ENCODE measurements at places on chromosomes 2 and 18.
A peak's percentile ranks its signal among the peaks of the same experiment; 100 is the strongest.

DNA sequence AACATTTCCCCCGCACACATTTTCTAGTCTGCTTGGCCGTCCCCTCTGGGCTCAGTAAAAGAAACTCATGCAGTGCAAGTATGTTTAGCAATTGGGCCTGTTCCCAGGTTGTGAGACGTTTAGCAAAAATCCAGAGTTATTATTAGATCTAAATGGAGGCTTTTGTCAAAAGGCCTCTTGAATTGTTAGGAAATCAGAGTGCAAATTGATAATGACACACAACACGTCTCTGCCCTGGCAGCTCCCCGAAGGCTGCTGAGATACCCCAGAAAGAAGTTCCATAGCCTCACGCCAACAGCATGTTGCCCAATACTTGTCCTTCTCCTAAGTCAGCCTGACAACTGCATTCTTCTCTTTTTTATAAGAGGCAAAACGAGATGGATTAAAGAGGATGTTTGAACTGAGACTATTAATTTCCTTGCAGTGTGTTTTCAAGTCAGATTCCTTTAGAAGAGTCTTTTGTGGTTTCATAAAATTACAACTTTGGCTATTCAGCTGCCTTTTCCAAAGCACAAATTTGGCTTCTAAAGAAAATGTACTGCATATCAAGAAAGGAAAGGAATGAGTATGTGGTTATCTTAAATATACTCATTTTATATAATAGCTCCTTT lies 202.2 kb downstream of the TRIB2 start:
- no peak for DNase-seq

DNA sequence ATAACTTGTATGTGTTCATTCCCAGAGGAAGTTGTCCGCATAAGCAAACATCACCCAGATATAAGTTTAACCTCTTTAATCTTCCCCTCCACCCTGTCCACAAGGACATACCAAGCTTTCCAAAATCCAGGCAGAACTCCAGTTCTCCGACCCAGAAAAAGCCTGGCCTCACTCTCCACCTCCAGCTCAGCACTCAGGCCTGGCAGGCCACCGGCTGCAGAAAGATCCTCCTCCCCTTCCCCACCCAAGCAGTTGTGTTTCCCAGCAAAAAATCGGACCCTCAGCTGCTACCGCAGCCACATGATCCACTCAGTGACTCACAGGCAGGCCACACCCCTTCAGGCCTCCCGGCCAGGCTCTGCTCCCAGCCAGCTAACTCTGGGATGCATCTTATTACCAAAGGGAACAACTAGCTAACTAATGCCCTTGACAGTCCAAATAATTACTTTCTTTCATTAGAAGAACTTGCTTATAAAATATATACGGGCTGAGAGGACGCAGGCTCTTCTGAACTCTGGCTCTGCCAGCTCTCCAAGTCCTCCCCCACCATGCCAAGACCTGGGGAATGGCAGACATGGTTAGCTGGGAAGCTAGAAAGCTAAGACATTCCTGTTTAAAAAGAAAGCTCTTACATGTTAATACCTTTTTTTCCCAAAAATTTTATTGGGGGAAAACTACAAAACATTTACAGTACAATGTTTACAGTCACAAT lies 4.5 kb downstream of the ZFP36L2 start:
- DNase-seq, result peak; percentile 90

GRCh38 chr2:232204457-232204931 lies 174.1 kb upstream of the ALPP start:
- DNase-seq, result no peak

DNA sequence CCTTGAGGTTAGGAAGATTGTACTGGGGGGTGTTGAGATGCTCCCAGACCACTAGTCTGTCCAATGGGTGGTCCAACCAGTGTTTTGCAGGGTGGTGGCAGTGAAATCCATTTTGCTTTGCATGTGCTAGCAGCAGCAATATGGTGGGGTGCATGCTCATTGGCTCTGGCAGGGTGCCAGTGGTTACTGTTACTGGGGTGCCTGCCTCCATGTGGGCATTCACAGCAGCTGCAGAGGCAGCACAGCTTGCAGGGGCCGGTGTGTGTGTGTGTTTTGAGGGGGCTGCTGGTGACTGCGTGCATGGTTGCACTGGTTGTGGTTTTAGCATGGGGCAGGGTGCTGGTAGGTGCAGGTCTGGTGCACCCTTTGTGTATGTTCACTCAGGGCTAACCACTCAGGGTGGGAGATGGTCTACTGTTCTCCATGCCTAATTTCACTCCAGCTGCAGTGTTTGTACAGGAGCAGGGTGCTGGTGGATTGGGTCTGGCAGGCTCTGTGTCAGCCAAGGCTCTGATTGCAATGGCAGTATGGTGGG lies 265.4 kb downstream of the NUP35 start:
- no peak for DNase-seq

DNA sequence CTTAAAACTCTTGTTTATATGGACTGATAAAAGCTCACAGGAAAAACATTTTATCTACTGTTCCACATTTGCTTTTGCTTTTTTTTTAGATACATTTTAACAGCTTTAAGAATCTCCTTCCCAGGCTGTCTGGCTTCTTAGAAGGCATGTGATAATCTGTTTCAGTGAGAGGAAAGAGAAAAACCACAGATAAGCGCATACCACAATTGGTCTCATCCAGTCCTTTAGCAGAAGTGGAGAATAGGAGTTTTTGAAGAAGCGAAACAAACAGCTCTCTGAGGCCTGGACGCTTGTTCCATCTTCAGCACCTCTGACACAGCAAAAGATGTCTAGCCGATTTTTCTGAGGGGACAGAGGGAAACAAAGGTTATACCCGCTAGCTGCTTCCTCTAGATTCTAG lies 37.6 kb downstream of the RMC1 start:
- DNase-seq, result no peak

DNA sequence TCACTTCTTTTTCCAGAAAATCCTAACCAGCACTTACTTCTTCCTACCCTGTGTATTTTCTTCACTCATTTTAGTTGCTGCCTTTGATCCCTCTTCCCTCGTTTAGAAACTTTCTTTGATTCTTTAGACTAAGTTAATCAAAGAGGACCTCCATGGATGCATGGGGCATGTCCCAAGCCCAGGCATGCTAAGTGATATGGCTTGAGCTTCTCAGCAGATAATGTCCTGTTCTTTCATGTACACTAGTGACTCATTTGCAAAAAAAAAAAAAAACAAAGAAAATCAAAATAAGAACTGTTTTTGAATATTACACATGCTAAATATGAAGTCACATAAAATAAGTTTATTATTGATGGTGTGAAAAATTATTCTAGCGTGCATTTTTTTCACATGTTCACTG lies 800.9 kb downstream of the SATB2 start:
- DNase-seq, result no peak

DNA sequence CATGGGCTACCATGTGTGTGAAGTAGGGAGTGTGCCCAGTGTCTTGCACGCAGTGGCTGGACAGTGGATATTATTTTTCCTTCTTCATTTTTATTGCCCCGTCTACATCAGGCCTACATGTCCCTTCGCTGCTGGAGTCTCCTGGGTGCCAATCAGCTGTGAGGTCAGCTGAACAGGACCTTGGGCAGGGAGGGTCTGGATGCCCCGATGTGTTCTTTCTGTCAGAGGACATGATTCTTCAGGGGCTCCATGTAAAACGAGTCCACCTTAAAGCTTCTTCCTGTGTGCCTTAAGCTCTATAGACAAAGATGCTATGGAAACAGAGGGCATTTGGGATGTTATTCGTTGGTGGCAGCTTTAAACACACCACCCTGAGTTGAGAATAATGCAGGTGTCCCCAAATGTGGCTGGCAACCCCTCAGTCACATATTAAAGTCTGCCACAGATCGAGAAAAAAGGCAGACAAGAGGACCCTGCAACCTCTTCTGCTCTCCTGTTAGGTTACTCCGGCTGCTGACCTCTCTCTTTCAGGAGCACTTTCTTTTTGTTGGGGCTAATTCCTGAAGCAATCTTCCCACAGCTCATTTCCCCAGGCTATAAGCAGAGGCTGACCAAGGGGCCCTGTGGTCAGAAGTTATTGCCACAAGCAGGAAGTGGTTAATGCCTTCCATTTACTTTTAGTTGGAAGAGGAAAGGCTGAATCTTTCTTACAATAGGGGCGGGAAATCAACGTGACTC lies 20.0 kb downstream of the GREB1 start:
- DNase-seq, result no peak

DNA sequence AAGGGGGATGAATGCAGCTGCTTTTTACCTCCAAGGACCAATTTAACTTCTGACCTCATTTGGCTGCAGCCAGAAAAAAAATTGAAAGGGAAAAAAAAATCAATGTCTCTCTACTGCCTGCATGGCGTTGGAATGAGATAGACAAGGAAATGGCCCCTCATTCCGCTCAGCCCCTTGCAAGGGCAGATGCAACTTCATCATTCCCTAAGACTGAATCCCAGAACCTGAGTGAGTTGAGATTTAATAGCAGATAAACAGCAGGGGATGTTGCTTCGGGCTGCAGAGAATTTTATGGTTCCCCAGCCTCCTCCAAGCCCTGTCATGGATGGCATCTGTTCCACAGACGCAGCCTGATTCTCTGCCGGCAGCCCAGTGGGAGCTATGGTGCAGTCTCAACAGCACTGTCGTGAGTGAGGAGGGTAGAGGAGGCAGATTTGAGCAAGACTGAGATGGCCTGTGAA lies 49.0 kb downstream of the CAPN13 start:
- DNase-seq, result no peak

GRCh38 chr2:176270100-176270750 lies 983 bp downstream of the MTX2 start:
- no peak for DNase-seq

GRCh38 chr2:241339839-241340630 lies 16.1 kb upstream of the FARP2 start:
- no peak for DNase-seq

GRCh38 chr18:58951986-58952702 lies 87.5 kb downstream of the ZNF532 start:
- DNase-seq, result no peak

GRCh38 chr2:101400048-101400447 lies 12.7 kb upstream of the CREG2 start:
- DNase-seq, result no peak

DNA sequence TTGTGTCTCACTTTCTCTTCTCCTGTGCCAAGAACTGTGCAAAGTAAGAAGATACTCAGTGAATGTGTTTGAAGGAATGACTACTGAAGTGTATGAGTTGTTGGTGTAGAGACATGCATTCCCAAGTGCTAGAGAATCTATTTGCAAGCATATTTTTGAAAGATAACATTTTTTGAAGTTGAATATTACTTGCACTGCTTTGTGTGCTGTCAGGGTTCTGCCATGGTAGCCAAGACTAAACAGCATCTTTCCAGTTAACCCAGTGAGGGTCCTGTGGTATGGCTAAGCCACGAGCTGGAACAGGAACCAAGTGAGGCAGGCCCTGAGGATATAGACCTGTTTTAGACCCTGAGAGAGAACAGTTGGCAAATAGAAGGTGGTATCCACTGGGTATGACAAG lies 35.2 kb upstream of the EFEMP1 start:
- DNase-seq, result no peak

DNA sequence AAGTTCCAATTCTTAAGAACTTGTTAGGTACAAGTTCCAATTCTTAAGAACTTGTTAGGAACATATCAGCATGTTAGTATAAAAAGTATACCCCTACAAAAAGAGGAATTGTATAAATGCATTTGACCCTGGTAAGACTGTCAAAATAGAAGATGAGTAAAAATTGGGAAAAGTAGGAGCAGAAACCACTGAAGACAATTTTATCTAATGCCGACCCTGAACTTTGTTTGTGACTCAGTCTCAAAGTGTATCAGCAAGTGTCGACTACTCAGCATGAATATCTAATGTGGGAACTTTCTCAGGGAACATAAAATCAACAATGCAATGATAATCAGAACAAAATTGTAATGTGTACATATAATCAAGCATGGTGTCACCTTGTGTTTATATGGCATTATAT lies 583 bp upstream of the CD226 start:
- no peak for DNase-seq

DNA sequence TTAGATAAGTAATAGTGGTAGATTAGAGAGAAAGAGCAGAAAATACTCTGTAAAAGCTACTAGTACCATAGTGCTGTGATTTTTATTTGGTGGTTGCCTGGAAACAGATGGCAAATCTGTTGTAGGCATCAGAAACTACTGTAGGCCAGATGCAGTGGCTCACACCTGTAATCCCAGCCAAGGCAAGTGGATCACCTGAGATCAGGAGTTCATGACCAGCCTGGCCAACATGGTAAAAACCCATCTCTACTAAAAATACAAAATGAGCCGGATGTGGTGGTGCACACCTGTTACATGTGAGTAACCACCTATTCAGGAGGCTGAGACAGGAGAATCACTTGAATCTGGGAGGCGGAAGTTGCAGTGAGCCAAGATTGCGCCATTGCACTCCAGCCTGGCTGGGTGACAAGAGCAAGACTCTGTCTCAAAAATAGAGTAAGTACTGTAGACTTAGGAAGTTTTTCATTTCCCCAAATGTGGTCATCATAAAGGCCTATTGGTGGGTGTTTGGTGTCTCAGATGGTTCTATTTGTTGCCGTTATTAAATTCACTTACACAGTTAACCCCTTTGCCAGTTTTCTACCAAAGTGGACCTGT lies 79.6 kb downstream of the SPTBN1 start:
- DNase-seq, result no peak

- peak; percentile 82 for DNase-seq
These were observed 35.0 kb downstream of the RTN4 start for GRCh38 chr2:55014962-55015939.

GRCh38 chr2:202778217-202778616 lies 93.3 kb downstream of the ICA1L start:
- DNase-seq, result no peak

DNA sequence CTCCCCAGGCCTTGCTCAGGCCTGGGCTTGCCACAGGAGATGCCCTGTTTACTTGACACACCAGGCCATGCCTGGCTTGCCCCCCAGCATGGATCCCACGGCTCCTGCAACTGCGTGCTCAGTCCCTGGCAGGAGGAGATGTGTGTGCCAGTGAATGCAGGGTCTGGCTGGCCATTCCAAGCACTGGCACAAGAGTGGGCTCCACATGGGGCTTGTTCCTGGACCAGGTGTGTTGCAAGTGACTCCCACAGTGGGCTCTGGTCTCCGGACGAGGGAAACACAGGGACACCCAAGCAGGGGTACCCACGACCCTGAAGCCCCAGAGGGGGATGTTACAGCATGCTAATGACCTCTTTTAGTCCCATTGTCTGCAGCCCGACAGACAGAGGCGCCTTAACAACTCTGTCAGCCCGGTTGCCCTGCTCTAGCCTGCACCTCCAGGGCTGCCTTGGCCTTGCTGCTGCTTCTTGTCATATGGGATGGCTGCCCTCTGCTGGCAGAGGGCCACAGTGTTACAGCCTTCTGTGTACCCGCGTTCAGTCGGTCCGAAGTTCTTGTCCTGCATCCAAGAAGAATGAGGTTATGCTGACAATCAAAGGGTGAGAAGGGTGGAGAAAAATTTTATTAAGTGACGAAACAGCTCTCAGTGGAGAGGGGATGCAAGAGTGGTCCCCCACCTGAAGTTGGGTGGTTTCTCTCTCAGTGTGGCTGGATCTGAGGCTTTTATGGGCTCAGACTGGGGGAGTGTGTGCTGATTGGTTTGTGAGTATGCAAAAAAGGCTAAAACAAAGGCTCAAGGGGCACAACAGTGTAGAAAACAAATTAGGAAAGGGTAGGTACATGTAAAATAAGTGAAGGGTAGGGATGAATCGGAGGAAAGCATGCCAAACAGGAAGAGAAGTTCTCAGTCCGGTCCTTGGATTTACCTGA lies 180.4 kb downstream of the MBD5 start:
- DNase-seq, result peak; percentile 75

- DNase-seq, result no peak
These were observed 135.1 kb downstream of the DLGAP1 start for GRCh38 chr18:4319738-4320677.
